ENCODE measurements at places on chromosomes 7 and 10. TPM values are rescaled to one million over a fixed set of nuclear protein-coding genes. Genes with fewer than 3 reads are reported as not detected.

GRCh38 chr7:151695951-151696541, 176.4 kb upstream of the RHEB start:
- DNase-seq: no peak
- peak overlapping the region; percentile 66 for H3K27ac ChIP-seq
- H3K36me3 ChIP-seq: no peaks in the 10 kb centered on the region
- H3K4me3 ChIP-seq: no peak overlapping the region
- H3K4me1 ChIP-seq: peaks cover 41% of the 10 kb centered on the region

- no peak overlapping the region for H3K27ac ChIP-seq
- peaks cover 4% of the 10 kb centered on the region for H3K4me1 ChIP-seq
- no peaks in the 10 kb centered on the region for H3K36me3 ChIP-seq
- DNase-seq: no peak
- H3K4me3 ChIP-seq: no peak overlapping the region
- no peaks in the 10 kb centered on the region for H3K27me3 ChIP-seq
Observed at GRCh38 chr10:3406556-3406955, 234.0 kb upstream of the PITRM1 start.

BCCIP gene
- 43.8 TPM for total RNA-seq

EPO gene
- total RNA-seq: not detected

DNA sequence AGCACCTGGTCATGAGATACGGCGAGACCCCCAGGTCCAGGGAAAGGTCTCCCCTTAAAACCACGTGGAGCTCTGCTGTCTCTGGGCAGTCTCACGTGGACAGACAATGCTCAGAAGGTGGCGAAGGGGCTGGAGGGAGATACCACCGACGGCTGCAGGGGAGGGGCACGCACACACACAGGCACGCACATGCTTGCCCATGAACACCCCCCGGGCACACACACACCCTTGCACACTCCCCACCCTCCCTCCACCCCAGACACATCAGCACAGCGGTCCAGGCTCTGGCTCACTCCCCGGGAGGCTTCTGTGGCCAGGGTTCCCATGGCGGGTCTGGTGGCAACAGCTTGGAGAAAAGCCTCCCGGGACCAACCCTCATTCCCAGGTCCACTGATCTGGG, 52.4 kb upstream of the TNRC18 start:
- H3K4me3 ChIP-seq: no peak overlapping the region
- no peaks in the 10 kb centered on the region for H3K27me3 ChIP-seq
- H3K4me1 ChIP-seq: peaks cover 7% of the 10 kb centered on the region
- no peak for DNase-seq

PRLHR gene
- total RNA-seq: not detected

GRCh38 chr7:25626451-25627131, 398.3 kb upstream of the NPVF start:
- DNase-seq: no peak
- H3K36me3 ChIP-seq: no peaks in the 10 kb centered on the region
- no peak overlapping the region for H3K27ac ChIP-seq
- peaks cover 3% of the 10 kb centered on the region for H3K4me1 ChIP-seq
- H3K27me3 ChIP-seq: no peaks in the 10 kb centered on the region

SUPV3L1 gene
- total RNA-seq: 49.4 TPM

NEUROD6 gene
- total RNA-seq: not detected

ADAM12 gene
- 0.38 TPM for total RNA-seq

DNA sequence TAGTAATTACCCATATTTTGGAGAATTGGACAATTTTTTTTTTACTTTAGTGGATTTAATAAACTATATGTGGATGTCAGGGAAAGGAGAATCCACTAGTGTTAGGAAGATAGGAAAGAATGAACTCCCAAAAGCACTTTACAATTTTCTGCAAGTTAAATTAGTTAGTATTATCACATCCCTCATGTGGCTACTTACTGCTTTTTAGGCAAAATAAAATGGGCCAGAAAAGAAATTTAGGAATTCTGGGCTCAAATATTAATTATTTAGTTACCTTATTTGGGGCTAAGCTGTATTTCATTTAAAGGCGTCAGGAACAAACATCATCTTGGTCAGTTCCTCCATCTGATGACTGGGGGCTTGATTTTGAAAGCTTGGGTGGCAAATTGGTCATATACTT, 4.8 kb upstream of the CUX1 start:
- peaks cover 13% of the 10 kb centered on the region for H3K4me1 ChIP-seq
- DNase-seq: no peak
- no peaks in the 10 kb centered on the region for H3K27me3 ChIP-seq
- H3K4me3 ChIP-seq: no peak overlapping the region
- no peaks in the 10 kb centered on the region for H3K36me3 ChIP-seq
- H3K27ac ChIP-seq: no peak overlapping the region

GRCh38 chr10:12896251-12896650, 105.3 kb downstream of the CCDC3 start:
- no peak for DNase-seq
- H3K27ac ChIP-seq: no peak overlapping the region
- H3K4me1 ChIP-seq: no peaks in the 10 kb centered on the region
- H3K4me3 ChIP-seq: no peak overlapping the region
- no peaks in the 10 kb centered on the region for H3K27me3 ChIP-seq

DNA sequence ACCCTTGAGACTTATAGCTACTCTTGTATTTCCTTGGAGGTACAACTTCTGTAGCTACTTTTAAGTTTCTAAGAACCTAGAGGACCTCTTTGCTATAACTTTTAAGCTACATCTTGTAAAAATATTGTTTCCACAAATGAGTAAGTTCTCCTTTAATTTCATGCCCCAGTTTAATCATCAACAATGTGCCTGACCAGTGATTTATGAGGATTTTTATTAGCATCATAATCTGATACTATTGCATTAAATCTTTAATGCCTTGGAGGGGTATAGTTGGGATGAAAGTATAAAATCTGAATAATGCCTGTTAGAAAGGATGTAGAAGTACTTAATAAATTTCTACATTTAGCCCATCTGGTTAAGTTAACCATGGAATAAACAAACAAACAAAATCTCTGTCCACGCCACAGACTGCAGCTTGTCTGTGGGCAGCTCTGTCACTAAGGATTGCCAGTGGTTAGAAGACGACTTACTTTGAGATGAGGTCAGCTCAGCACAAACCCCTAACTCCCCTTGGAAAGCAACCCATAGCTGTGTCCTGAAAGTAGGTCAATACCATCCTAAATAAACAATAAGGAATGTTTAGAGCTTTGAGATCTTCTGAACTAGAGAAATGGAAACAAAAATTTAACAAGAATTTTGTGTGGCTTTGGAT, 18.3 kb downstream of the UBE2D1 start:
- no peaks in the 10 kb centered on the region for H3K27me3 ChIP-seq
- no peak overlapping the region for H3K27ac ChIP-seq
- H3K4me1 ChIP-seq: peaks cover 19% of the 10 kb centered on the region
- H3K36me3 ChIP-seq: no peaks in the 10 kb centered on the region
- no peak for DNase-seq

DNA sequence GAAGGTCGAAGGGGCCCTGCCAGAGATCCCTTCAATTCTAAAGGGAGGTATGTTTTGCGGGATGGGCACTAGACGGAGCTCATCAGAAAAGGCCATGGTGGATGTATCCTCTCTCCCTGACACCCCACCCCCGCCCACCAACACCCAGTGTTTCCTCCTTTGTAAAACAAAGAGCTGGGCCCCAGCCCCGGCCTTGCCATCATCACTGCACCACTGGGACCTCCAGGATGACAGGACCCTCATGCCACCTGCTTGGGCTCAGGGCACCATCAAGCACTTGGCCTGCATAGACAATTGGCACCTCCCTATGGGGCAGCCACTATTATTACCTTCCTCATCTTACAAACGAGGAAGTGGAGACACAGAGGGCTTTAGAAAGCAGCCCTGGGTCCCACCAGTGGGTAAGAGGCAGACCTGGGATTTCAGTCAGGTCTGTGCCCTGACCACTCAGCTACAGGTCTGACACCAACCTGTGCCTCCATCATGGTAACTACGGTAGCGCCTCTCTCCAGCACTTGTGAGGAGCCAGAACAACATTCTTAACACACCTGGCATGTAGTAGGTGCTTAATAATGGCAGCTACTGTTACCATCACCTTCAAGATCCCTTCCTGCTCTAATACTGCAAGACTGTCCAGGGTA, 2.0 kb downstream of the CALML3 start:
- H3K27ac ChIP-seq: no peak overlapping the region
- no peaks in the 10 kb centered on the region for H3K4me1 ChIP-seq
- H3K27me3 ChIP-seq: no peaks in the 10 kb centered on the region
- DNase-seq: no peak
- no peak overlapping the region for H3K4me3 ChIP-seq

PKD2L1 gene
- not detected for total RNA-seq

- no peak overlapping the region for H3K27ac ChIP-seq
- no peaks in the 10 kb centered on the region for H3K36me3 ChIP-seq
- H3K4me1 ChIP-seq: no peaks in the 10 kb centered on the region
Observed at GRCh38 chr10:80861882-80862281, 324.2 kb downstream of the SH2D4B start.

DNA sequence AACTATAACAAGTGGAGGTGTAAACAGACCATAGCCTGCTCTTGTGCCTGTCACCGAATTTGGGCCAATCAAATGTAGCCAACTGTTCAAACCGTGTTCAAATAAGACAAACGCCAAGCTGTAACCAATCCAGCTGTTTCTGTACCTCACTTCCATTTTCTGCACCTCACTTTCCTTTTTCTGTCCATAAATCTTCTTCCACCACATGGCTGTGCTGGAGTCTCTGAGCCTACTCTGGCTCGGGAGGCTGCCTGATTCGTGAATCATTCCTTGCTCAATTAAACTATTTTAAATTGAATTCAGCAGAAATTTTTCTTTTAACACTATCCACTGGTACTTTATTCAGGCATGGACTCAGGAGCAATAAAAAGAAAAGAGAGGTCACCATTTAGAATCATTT, 29.9 kb upstream of the COL1A2 start:
- no peak for DNase-seq
- H3K36me3 ChIP-seq: no peaks in the 10 kb centered on the region
- no peaks in the 10 kb centered on the region for H3K27me3 ChIP-seq
- H3K27ac ChIP-seq: no peak overlapping the region
- no peak overlapping the region for H3K4me3 ChIP-seq

DNA sequence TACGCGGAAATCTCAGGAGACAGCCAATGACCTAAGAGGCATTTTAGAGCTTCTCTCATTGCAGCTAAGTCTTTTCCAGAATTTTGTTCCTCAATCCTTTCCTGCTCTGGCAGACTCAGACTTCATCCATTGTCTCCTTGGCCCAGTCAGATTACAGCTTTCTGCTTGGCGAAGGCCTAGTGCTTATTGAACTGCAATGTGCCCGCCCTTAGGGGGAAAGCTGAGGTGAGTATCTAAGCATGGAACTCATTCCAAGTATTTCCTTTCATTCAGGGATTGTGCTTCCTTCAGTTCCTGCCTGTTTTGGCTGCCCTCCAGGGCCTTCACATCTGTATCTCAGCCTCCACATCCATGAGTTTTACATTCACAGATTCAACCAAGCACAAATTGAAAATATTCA, 37.5 kb downstream of the PRLHR start:
- no peaks in the 10 kb centered on the region for H3K27me3 ChIP-seq
- H3K36me3 ChIP-seq: no peaks in the 10 kb centered on the region
- no peak for DNase-seq
- H3K4me1 ChIP-seq: peaks cover 7% of the 10 kb centered on the region

Measured in heart right ventricle (tissue), 16 donors.